NCI-H748 treated with DMSO at 0.1 percent for 48 hours (cell line): ENCODE measurements at places on chromosomes 3 and 15.

- no peak for DNase-seq
Measured at GRCh38 chr3:107855710-107856109, 235.1 kb downstream of the CD47 start.

DNA sequence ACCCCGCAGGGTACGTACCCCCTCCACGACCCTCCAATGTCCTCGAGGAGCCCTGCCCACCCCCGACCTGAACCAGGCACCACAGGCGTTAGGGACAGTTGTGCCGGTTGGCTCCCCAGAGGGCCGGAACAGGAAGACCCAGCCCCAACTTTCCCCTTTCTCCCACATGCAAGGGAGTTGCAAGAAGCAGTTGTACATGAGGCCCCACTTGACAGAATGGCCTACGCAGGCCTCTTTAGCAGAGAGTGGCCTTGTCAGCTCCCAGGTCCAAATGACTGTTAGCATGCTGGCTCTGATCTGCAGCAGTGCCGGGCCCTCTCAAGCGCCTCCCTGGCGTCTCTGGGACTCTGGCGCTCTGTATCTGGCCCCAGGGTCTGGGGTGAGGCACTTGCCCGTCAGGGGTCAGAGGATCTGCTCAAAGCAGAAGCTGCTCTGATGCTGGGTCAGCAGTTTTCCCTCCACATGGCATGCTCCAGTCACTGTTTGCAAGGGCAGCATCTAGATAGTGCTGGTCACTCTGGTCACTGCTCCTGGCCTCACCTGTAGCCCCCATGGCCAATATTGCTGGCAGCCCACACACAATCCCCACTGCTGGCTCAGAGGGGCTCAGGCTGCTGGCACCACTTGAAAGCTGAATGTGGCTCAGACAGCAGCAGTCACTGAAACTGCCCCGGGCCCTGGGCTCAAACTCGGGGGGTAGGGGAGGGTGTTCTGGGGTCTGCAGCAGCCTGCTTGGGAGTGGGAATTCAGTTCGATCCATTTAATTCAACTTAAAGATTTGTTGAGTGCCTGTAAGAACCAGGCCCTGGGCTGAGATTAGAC lies 254.5 kb downstream of the FAM43A start:
- no peak for DNase-seq

- no peak for DNase-seq
Measured at GRCh38 chr3:156577736-156578135, 22.8 kb upstream of the SSR3 start.

DNA sequence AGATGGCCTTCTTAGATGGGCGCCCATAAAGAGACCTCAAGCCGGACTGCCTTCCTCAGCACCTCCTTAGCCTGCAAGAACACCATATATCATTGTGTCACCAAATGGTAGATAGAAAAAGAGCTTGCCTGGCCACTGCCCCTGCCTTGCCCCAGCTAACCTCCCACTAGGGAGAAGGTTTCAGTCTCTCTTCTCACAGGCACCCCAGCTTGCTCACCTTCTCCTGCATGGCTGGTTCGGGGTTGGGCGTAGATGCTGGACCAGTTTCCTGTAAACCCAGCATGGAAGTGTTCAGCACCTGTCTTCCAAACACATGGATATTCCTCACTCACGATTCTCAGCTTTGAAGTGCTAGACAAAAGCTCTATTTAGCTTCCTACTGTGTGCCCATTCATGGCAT lies 3.3 kb upstream of the SLC22A14 start:
- DNase-seq = no peak

DNA sequence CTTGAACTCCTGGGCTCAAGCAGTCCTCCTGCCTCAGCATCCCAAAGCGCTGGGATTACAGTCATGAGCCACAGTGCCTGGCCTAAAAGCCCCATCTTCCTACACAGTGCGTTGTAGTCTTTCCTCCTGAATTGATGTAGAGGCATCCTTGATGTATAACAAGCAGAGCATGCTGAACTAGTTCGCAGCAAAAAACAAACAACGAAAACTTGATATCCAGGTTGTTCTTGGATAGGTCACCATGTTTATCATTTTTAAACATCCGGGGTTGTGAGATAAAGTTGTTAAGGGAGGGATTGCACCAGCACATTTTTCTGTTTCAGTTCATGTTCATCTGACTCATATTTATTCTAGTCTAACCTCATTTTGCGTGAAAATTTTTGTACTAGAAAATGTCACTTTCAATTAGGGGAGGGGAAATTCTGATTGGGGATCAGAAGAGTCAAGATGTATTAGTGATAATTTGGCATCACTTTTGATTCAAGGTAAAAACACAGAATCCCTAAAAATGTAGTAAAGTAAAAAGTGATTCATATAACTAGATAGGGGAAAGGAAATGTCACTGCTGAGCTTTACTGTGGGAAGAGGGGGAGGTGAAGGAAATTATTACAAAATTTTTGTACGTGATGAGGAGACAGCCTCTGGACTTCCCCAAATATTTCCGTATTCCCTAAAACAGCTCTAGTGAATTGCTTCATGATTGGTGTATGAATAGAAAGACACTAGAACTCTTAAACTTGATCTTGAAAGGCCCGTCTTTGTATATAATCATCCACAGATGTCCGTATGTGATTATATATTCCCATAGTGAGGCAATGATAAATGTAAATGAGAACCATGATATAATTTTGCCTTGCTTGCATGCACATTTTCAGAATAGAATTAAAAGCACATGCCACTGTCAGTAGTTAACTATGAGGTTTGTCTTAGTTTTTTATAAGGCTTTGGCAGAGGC lies 22.9 kb downstream of the RAB8B start:
- DNase-seq = no peak

DNA sequence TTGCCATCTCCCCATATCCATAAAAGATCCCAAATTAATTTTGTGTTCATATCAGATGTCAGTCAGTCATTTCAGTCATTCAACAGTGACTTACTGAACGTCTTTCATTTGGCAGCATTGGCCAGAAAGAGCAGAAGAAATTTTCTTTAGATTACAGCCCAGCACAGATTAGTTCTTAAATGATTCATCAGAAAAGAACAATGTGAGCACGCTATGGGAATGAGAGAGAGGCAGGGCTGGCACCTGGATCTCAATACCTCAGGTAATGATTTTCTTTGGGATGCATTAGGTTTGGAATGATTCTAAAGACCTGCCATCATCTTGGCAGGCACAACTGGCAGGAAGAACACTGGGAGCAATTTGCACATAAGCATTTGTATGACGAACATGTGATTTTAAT lies 41.6 kb downstream of the FBN1 start:
- no peak for DNase-seq

GRCh38 chr3:195153653-195154052 lies 117.3 kb downstream of the XXYLT1 start:
- DNase-seq = no peak

DNA sequence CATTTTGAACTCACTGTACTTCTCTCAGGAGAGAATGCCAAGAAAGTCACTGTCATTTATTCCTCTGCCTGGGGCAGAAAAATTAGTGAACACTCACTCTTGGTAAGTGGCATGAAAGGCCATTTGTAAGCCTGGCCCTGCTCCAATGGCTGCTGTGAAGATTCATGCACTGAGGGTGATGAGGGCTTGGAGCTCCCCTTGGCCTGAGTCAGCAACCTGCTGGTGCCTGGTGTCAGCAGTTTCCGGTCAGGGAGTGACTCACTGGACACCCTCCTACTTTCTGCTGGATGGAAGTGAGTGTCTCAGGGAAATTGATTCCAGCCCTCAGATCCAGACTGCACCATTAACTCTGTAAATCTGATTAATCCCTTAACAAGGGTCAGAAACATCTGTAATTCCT lies 37.6 kb downstream of the TRA2B start:
- DNase-seq = no peak

GRCh38 chr15:70763950-70764730 lies 782 bp upstream of the UACA start:
- no peak for DNase-seq

GRCh38 chr3:19221081-19221480 lies 72.8 kb downstream of the KCNH8 start:
- DNase-seq = no peak

- no peak for DNase-seq
Measured at GRCh38 chr3:6255229-6255628, 605.7 kb upstream of the GRM7 start.

GRCh38 chr15:51982013-51982769 lies 10.6 kb upstream of the LEO1 start:
- peak; percentile 29 for DNase-seq

DNA sequence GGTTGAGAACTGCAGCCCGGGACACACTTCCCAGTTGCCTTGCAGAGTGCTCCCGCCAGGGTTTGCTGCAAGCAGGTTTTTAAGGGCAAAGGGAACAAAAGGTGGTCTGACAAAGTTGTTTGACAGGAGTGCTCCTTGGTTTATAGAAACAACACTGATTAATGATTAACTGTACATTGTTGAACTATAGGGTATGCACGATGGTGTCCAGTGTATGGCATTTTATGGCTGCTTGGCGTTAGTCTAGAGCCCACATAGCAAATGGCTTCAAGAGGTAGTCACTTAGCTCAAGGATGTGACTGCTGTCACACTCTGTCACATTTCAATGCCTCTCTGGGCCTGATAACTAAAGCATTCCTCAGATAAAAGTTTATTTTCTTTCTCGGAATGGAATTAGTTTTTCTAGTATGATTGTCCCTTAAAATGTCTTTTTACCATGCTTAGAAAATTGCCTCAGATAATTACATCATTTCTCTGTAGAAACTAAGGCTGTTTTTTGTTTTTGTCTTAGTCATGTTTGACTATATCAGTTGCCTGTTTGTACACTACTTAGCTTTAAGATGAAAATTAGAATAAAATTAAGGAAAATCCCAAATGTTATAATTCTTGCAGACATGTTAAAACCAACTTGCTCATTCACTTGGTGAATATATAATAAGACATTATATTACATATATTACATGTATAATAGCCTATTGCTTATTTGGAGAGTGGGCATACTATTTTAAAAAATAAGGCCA lies 61.3 kb upstream of the GATM start:
- DNase-seq = no peak

- no peak for DNase-seq
Measured at GRCh38 chr15:37720267-37720666, 214.2 kb upstream of the TMCO5A start.

DNA sequence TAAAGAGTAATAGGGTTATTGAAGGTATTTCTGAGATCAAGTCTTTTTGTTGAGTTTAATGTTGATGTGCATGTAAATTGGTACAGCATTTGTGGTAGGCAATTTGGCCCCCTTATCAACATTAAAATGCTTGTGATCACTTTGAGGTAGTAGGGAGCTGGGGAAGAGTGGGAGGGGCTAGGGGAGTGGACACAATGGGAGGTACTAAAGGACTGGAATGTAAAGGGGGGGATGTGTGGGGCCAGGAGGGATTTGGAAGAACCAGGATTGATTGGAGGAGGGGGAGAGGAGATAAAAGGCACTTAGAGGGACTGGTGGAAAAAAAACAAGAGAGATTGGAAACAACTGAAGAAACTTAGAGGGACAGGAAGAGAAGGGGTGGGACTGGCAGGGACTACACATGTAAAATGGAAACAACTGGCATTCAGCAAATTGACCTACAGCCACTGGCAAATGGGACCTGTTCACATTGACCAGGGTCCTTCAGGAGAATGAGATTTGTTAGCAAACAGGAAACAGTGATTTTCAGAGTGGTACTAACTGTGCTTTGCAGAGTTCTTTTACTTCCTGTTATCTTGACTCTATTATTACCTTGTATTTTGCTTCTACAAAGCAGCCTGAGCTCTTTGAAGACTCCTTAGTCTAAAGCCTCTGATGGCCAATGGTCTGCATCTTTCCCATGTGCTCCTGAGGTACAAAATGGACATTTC lies 47.8 kb upstream of the ZBTB38 start:
- DNase-seq = no peak

DNA sequence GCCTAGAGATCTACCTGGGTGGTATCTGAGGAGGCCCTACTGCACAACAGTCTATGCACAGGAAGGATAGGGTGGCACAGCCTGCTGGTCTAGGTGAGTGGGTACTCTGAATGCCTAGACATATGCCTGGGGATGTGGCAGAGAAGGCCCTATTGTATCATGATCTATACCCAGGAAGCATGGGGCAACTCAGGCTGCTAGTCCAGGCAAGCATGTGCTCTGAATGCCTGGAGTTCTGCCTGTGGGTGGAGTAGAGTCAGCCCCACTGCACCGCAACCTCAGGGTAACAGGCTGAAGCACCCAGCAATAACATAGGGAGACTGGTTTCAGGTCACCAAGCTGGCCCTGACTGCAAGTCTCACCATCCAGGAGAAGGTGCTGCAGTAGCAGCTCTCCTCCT lies 224.7 kb downstream of the MFSD1 start:
- DNase-seq = no peak

- DNase-seq = no peak
Measured at GRCh38 chr3:9157651-9158362, 91.6 kb downstream of the SRGAP3 start.

DNA sequence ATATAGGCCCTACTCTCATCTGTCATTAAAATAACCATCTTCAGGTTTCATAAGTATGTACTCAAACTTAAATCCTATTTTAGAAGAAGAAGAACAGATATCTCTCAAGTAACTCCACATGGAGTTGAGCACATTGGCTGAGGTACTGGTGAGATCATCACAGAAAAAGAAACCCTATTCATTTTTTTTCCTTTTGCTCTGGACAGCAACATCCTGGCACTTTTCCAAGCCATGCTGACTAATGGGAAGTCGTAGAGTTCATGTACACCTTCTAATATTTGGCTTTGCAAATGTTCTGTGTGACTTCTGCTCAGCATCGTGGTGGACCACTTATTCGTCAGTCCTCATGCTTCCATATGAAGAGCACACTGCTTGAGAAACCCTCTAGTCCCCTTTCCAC lies 336.0 kb upstream of the KCNH8 start:
- no peak for DNase-seq

DNA sequence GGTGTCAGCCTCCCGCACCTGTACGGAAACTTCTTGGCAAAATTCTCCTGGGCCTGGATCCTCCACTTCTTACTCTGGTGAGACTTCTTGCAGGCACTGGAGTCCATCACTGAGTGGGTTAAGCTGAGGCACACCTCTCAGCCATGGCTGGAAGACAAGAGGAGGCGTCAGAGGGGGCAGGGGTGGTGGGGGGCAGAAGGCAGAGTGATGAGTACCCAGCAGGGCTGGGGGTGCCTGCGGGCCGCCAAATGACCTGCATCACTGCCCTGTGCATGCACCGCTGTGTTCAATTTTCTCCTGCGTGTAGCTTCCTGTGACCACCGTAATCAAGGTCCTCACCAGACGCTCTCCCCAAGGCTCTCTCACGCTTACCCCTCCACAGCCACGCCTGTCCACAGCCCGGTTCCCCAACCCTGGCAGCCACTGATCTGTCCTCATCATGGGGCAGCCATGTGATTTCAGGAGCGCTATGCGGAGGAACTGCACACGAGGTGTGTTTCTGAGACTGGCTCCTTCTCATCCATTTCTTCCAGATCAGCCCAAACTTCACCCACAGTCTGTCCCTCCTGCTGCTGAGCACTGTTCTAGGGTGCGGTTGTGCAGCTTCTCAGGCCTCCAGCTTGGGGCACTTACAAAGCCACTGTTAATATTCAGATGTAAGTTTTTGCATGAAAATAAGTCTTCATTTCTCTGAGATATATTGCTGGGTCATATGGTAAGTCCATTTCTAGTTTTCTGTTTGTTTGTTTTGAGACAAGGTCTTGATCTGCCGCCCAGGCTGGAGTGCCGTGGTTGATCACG lies 5.2 kb downstream of the C3orf22 start:
- no peak for DNase-seq
